Vagina (tissue), 2 donors: ENCODE measurements at places on chromosomes 7 and 10.
A peak's percentile ranks its signal among the peaks of the same experiment; 100 is the strongest.

DNA sequence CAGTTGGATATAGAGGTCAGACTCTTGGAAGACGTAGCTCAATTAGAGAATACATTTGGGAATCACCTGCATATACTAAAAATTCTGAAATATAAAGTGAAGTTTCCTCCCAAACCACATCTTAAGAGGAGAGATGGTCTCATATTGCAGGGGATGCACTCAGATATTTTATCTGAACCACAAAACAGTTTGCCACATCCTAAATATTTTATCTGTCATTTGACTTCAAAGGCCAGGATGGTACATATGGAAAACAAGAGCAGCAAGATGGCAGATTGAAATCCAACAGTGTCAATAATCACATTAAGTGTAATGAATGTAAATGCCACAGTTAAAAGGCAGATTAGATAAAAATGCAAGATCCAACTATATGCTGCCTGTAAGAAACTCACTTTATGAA, 97.1 kb downstream of the GALNT11 start:
- no peak for DNase-seq

DNA sequence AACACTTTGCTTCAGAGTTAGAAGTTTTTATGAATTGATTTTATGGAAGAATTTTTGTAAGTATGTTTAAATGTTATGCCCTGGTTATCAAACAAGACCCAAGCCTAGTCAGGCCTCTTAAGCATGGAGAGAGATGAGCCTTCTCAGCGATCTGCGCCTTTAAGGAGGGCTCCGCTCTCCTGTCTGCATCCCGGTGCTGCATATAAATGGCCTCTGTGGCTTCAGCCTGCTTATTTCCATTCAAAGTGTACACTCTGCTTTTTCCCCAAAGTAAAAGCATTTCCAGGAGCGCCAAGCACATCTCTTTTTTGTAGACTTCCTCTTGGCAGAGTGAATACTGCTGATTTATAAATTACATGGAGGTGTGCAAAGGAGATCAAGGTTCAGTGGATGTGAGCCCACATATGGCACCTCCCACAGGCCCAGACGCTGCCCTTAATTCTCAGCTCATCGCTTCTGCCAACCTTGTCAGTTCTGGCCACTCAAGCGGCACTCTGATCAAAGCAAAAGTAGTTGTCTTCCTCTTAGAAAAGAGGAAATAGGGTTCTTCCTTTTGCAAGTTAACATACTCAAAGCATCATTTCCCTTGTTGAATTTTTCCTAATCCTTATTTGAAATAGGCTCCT, 70.0 kb upstream of the SFMBT2 start:
- no peak for DNase-seq

DNA sequence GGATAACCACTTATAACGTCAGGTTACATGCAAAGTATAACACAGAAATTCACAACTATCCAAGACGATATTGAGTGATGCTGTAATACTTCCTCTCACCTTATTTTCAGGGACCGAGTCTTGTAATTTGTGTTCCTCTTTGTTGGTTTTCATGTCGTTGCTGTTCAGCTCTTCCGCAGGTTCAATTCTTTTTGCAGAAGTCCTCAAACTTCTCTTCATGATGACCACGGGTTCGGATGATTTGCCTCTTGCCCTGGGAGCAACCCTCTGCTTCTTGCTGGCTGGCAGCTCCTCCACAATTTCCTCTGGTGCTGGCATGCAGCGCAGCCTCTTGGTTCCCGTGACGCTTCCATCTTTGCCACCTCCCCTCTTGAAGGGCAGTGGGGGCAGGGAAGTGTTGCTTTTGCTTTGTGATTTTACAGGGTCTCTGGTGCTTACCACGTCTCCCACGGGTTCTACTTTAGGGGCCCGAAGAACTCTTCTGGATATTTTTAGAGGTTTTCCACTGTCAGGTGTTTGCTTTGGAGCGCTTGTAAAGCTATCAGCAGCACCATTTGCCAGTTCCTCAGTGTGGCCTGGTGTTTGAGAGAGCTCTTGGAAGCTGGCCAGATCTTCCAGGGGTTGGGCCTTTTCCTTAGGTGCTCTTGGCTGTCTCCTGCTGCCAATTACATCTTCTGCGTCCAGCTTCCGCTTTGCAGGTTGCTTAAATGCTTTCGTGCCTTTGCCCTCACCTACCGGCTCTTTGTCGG, 23.6 kb downstream of the MKI67 start:
- peak; percentile 71 for DNase-seq

DNA sequence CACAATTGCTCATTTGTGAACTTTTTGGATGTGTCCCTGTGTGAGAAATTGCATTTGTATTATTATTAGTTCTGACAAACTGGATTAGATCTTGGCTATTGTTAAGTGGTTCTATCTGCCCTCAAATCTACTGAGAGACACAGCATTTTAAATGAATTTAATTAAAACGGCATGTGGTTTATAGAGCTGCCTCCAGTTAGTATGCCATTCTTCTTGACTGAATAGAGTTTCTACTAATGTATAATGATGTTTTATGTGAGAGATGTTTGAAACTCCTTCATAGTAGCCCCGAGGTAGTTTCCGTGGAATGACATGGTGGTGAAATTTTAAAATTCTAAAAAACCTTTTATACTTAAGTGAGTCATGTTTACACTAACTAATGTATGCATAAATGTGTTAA, 110.9 kb downstream of the DYNC1I1 start:
- DNase-seq = no peak

DNA sequence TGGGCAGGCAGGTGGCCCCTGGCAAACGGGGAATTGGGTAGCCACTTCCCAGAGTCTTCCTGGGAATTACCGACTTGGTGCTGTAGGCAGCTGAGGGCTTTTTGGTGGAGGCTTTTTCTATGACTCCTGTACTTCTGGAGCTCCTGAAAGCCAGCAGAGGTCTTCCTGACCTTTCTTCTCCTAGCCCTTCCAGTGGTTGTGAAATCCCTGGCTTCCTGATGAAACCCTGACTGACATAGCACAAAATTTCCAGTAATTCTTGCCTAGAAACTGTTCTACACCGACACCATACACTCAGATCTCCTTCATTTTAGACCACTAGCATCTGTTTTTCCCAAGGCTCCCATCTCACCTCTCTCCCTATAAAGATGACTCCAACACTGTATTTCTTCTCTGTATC, 120.2 kb downstream of the STRA8 start:
- no peak for DNase-seq

- DNase-seq = no peak
Observed at GRCh38 chr10:100501423-100501822, 18.2 kb downstream of the SEC31B start.

DNA sequence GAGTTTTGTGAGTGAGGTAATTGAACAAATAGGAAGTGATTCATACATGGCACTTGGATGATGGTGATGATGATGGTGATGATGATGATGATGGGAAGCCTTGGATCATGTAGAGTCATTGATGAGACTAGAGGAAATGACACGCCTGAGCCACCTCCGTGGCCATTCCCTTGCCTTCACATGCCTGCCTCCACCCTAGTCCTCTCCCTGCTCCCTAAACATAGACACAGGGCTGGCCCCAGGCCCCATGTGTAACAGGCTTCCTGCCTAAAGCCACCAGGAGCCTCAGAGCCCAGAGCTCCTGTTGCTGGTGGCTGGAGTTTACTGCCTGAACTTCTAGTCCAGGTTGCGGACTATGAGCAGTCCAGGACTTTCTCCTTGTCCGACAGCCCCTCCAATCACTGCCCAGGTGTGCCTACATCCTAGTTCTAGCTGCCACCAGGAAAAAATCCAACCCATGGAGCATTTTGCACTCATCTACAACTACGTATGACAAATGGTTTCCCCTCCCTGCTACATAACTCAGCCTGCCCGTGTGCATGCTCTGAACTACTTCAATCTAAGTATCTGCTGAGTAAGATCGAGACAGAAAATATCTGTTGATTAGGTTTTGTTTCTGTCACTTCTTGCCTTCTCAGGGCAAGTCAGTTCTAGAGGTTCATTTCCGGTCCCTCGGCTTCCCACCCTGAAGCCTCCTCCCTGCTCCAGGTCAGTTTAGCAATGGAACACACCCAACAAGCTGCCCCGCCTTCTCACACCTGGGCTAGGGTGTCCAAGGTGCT, 35.5 kb upstream of the KDM7A start:
- no peak for DNase-seq

GRCh38 chr10:14477408-14477710, 146.6 kb upstream of the FRMD4A start:
- no peak for DNase-seq

GRCh38 chr10:127194111-127194510, 2.3 kb downstream of the INSYN2A start:
- DNase-seq = no peak

DNA sequence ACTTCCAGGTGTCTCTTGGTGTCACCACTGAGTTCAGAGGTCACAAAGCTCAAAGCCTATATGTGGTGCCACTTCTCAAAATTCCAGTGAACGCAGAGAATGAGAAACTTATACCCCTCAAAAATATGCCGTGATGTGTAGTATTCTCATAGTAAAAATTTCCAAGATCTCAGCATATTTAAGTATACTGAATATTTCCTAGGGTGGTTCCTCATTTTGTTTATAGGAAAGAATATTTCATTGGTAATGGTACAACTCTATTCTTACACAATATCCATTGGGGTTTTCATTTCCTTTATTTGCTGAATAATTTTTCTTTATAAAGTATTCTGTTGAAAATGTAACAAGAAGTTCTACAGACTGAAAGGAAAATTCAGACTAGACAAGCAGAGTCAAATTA, 58.9 kb upstream of the ADO start:
- DNase-seq = no peak

GRCh38 chr10:119614686-119615085, 17.9 kb upstream of the TIAL1 start:
- no peak for DNase-seq

DNA sequence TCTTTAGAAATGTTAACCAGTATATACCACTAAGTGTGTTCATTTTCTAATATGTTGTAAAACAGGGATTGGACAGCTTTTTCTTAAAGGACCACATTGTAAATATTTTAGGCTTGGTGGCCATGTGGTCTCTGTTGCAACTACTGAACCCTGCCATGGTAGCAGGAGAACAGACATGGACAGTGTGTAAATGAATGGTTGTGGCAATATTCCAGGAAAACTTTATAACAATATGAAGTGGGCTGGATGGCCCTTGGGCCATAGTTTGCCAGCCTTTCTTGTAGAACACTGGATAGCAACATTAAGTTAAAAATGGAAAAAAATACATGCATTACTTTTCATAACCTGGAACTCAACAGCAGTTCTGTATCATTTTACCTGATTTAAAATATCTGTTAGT, 61.0 kb downstream of the SND1 start:
- DNase-seq = no peak

DNA sequence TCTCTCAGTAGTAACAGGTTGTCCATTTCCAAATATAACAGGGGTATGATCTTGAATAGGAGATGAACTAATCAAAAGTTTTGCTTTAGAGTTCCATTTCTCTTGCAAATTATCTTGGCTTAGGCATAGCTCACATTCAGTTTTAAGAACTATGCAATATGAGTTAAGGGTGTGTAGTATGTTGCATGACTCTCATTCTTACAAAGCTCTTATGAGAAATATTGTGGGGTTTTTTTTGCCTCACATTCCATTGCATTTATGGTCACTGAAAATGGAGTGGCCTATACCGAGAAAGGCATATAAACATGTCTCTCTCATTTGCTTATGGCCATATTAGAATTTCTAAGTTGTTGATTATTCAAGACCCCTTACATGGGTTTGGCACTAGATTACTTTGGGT, 48.5 kb upstream of the LAMB1 start:
- DNase-seq = no peak

DNA sequence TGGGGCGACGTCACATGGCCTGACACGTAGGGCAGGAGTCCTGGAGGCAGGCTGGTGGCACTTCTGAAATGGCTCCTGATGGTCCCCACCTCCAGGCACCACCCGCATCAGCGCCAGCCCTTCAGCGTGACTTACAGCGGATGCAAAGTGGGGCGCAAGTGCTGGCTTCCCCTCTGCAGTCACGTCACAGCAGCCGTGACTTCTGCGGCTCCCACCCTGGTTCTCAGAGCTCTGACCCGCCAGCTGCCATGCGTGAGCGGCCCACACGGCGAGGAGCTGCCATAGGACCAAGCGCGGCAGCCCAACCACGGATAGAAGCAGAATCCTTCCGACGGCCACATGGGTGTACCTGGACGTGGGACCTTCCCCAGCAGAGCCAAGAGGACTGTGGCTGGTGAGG, 159.0 kb downstream of the ELFN1 start:
- DNase-seq = no peak

DNA sequence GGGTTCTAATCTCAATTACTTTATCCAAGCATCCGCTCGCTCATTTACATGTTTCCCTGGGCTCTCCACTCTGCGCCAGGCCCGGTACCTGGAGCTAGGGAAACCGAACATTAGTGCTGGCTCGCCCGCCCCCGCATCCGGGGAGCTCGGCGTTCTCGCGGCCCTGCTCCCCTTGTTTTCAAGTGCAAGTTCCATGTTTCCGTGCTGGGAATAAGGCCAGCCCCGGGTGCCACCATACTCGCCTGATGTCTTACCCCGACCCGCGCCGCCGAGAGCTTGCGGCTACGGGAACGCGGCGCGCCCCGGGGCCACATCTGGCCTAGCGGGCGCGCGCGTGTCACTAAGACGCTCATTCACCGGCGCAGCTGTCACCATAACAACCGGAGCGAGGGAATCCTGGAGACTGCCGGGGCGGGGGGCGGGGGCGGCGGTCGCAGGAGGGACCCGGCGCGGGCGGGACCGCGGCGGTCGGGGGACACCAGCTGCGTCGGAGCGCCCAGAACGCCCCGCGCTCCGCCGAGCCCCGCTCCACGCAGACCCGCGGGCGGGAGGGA, at the start of gene NEURL1:
Gene NEURL1 (plus strand): TSS at position 344 of the 554 bp plus-strand sequence. CDS start 683 bp downstream, outside the sequence.
- no peak for DNase-seq

- no peak for DNase-seq
Observed at GRCh38 chr10:36057180-36057579, 415.1 kb upstream of the FZD8 start.

DNA sequence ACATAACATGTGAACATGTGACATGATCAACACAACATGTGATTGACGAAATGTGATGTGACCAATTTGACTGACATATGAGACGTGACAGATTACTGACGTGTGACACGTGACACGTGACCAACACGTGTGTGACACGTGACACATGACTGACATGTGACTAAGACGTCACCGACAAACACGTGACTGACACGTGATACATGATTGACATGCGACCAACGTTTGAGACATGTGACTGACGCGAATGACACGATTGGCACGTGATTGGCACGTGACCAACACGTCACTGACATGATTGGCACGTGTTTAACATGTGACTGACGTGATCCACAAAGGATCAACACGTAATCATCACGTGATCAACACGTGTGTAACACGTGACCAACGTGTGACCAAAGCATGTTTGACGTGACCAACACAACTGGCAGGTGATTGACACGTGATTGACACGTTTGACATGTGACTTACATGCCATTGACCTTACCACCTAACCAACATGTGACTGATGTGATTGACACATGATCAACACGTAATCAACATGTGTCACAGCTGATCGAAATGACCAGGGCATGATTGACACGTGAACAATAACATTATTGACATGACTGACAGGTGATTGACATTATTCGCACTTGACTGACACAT, 23.7 kb downstream of the CRPPA start:
- no peak for DNase-seq

DNA sequence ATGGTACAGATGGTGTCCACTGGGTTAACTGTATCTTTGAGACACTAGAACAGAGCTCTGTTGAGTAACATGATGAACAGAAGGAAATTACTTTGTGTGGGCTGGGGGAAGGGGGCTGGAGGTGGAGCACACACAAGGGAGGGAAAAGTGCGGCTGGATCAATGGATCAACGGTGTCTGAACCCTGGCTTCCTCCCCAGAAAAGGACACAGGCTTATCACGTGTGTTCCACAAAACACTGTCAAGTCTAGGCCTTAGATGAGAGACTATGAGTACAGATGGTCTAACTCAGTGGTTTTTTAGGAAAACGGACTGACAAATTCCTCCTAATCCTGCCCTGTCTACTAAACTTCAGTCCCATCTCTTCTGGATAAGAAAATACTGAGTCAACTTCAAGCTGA, 27.8 kb downstream of the HSPB1 start:
- no peak for DNase-seq
